ENCODE measurements at places on chromosomes 11 and 22. TPM values are rescaled to one million over a fixed set of nuclear protein-coding genes. Genes with fewer than 3 reads are reported as not detected.

The DUSP8 gene
- polyA plus RNA-seq, result 14.1 TPM

The KCNQ1OT1 gene
- polyA plus RNA-seq, result 1.6 TPM

The SHANK3 gene
- polyA plus RNA-seq, result 15.3 TPM

GRCh38 chr11:113270080-113270479, 44.3 kb upstream of the TTC12 start:
- DNase-seq, result no peak

GRCh38 chr11:113684496-113684895, 21.6 kb downstream of the TMPRSS5 start:
- peak; percentile 40 for DNase-seq

DNA sequence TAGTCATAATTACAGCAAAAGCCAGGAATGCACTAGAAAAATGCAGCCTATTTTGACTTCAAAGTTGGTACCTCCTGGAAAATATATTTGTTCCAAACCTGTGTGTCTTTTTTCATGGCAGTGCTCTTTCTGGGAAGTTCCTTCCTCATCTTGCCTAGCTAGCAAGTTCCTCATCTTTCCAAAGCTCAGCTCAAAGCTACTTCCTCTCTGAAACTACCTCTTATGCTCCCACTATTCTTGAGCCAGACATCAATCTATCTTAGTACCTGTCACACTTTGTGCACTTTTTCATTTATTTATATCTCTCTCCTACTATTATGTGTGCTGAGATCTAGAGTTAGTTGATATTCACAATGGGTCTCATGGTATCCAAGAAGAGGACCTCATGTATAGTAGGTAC, 191.6 kb upstream of the CCDC90B start:
- DNase-seq, result peak; percentile 3
